ENCODE measurements at places on chromosomes 7 and 10.

GRCh38 chr10:13105184-13105583 lies 5.2 kb downstream of the OPTN start:
- no peak for DNase-seq
- no peak overlapping the region for H3K27ac ChIP-seq
- no peaks in the 10 kb centered on the region for H3K27me3 ChIP-seq
- H3K4me3 ChIP-seq = no peak overlapping the region

DNA sequence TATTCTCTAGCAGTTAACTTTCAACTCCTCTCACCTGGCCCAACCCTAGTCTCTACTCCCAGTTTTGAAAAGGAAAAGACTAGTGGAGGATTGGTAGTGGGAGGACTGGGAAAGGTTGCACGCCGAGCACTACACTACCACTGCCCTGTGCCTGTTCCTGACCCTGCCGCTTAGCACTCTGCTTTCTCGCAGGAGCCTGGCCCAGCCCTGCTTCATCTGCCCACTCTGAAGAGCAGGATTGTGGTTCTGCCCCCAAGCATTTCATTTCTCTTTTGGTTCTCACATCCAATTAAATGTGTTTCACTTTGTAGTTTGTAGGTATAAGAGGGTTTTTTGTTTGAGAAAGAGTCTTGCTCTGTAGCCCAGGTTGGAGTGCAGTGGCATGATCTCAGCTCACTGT lies 31.5 kb upstream of the RBM20 start:
- H3K36me3 ChIP-seq = no peaks in the 10 kb centered on the region
- no peak overlapping the region for H3K27ac ChIP-seq
- H3K27me3 ChIP-seq = no peaks in the 10 kb centered on the region
- no peak for DNase-seq
- H3K4me1 ChIP-seq = no peaks in the 10 kb centered on the region
- no peak overlapping the region for H3K4me3 ChIP-seq

- no peaks in the 10 kb centered on the region for H3K4me1 ChIP-seq
- no peaks in the 10 kb centered on the region for H3K36me3 ChIP-seq
These were observed 199.6 kb downstream of the WDR37 start for GRCh38 chr10:1255600-1256431.

GRCh38 chr10:80453056-80453841 lies 861 bp upstream of the TSPAN14 start:
- no peaks in the 10 kb centered on the region for H3K36me3 ChIP-seq
- H3K27me3 ChIP-seq = no peaks in the 10 kb centered on the region
- peak overlapping the region; percentile 75 for H3K27ac ChIP-seq

DNA sequence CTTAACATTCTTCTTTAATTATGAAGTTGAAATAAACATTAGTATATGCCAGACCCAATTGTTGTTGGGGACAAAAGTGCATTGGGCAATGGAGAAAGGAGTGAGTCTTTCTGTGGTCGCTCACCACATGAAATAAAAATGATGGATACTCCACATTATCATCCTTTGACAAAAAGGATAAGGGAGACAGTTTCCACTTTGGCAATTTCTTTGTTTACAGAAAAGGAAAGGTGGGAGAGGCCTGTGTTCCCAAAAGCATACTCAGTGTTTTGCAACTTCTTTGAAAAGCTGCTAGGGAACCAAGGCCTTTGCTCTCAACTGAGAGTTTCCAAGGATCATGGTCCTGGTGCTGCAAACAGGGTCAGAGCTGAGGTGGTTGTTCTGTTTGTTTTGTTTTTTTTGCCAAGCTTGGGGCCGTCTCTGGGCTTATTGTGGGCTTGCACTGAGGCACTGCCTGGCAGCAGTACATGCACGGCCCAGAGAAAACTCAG lies 341.9 kb downstream of the TNS3 start:
- H3K4me3 ChIP-seq = no peak overlapping the region
- H3K4me1 ChIP-seq = no peaks in the 10 kb centered on the region
- H3K36me3 ChIP-seq = no peaks in the 10 kb centered on the region
- no peak for DNase-seq

- no peak overlapping the region for H3K4me3 ChIP-seq
- no peaks in the 10 kb centered on the region for H3K27me3 ChIP-seq
- H3K27ac ChIP-seq = no peak overlapping the region
- H3K36me3 ChIP-seq = no peaks in the 10 kb centered on the region
- H3K4me1 ChIP-seq = peaks cover 36% of the 10 kb centered on the region
These were observed 108.8 kb upstream of the LRGUK start for GRCh38 chr7:134018306-134018705.

DNA sequence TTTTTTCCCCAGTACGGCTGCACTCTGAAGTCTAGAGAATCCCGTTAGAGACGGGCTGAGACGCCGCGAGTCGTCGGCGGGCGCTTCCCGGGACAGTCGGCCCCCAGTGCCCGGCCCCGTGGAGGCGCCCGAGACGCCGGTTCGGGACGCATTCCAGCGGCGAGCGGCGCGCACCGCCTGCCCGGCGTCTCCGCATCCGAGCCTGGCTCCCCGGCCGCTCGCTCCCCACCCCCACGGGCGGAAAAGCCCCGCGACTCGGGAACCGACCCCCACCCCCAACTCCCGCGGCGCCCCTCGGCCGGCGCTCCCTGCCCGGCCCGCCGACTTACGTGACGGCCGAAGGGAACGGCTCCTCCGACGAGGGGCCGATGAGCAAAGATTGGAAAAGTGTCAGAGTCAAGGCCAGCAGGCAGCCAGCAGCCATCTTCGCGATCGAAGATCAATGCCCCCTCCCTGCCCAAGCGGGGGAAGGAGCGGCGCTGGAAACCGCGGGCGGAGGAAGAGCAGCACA lies 486 bp downstream of the CACNA2D1 start:
- peak; percentile 86 for DNase-seq
- peak overlapping the region; percentile 81 for H3K27ac ChIP-seq
- H3K36me3 ChIP-seq = no peaks in the 10 kb centered on the region
- no peaks in the 10 kb centered on the region for H3K27me3 ChIP-seq

DNA sequence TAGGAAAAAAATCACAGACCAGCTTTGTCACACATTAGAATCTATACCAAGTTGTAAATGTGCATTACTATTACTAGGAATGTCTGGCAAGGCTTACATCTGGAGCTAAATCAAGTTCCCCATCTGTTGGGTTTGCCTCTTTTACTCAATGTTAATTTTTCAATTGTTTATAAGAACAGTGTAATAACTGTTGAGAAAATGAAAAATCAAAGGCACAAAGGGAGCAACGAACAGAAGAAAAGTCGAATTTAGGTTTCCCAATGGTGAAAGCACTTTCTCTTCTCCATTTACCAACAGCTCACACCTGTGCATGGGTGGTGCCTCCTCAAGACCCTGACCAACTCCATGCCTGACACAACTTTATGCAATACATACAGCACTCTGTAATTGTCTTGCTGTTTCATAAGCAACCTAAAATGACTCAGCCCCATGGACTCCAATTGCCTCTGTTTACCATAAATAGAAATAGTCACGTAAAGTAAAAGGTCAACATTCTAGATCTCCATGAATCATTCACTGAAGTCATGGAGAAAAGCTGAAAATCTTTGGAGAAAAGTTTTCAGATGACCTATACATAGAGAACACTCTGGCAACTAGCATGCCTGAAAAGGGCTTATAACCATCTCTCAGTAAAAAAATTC lies 95.5 kb upstream of the KCNIP2 start:
- H3K36me3 ChIP-seq = peaks cover 11% of the 10 kb centered on the region
- H3K4me3 ChIP-seq = no peak overlapping the region
- no peaks in the 10 kb centered on the region for H3K27me3 ChIP-seq
- peaks cover 44% of the 10 kb centered on the region for H3K4me1 ChIP-seq
- DNase-seq = no peak

Measured in SK-N-SH (cell line).